ENCODE measurements at places on chromosomes 12 and 14. TPM values are rescaled to one million over a fixed set of nuclear protein-coding genes. Genes with fewer than 3 reads are reported as not detected.

KRT3 gene
- not detected for polyA plus RNA-seq

DNAH10 gene
- polyA plus RNA-seq: 0.40 TPM

BEGAIN gene
- polyA plus RNA-seq: 0.91 TPM

DDN gene
- not detected for polyA plus RNA-seq

CIDEB gene
- 19.2 TPM for polyA plus RNA-seq

GALNT6 gene
- polyA plus RNA-seq: 4.6 TPM

BICDL1 gene
- 1.1 TPM for polyA plus RNA-seq

KRT71 gene
- not detected for polyA plus RNA-seq

CPNE6 gene
- polyA plus RNA-seq: not detected

PLEK2 gene
- not detected for polyA plus RNA-seq

Measured in IgD-negative memory B cell (primary cell).